ENCODE measurements at places on chromosomes 5 and 9.

- DNase-seq: no peak
Observed at GRCh38 chr5:74123929-74124328, 497.9 kb downstream of the ARHGEF28 start.

DNA sequence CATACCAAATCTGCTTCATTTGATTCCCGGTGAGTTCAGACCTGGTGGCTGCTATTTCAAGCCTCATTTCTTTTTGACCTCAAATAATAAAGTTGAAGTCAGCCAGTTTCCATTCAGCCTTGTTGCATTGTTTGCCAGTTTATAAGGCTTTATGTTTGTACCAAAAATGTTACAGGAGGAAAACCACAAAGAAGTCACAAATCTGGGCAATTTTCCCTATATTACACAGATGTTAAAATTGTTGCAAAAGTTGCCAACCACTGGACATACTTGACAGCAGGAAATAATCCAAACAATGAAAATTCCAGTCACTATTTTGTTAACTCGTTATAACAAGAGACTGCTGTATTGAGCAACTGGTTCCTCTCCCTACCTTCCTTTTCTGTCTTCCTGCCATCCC lies 1325.0 kb upstream of the DMAC1 start:
- no peak for DNase-seq

DNA sequence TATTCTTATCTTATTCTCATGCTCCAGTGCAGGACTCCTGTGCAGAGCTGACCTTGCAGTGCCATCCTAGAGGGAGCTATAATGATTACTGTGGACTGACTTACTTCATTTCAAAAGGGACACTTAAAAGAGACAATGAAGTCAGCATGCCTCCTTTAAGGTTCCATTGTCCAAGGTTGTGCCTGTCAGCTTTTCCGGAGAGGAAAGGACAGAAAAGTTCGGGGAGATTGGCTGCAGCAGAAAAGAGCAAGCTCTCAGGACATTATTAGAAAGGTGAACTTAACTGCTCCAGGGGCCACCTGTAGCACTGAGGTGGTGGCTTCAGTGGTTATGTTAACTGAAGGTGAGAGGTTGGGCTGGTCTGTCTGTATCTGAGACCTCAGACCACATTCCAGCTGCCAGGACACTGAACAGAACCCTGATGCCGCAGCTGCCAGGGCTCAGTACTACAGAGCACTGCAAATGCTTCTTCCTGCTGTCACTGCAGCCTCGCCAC lies 112.9 kb downstream of the ST8SIA4 start:
- peak; percentile 29 for DNase-seq

- no peak for DNase-seq
Observed at GRCh38 chr5:139880416-139881142, 85.0 kb downstream of the PSD2 start.

- DNase-seq: no peak
Observed at GRCh38 chr9:137833721-137834613, 43.6 kb upstream of the CACNA1B start.

DNA sequence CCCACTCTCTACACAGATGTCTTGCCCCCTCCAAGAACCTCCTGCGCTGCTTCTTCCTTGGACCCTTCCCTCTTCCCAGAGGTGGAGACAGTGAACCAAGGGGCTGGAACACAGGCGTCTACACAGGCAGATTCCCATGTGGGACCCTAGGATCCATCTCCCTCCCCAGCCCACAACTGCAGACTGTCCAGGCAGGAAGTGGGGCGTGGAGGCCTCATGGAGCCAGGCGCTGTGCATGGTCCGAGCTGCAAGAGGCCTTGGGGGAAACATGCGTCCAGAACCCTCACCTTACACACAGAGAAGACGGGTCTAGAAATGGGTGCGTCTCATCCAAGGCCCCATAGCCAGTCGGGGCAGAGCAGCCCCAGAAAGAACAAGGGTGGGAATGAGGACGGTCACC lies 117.5 kb downstream of the VAV2 start:
- no peak for DNase-seq

GRCh38 chr9:4346131-4346530 lies 46.3 kb upstream of the GLIS3 start:
- DNase-seq: no peak

DNA sequence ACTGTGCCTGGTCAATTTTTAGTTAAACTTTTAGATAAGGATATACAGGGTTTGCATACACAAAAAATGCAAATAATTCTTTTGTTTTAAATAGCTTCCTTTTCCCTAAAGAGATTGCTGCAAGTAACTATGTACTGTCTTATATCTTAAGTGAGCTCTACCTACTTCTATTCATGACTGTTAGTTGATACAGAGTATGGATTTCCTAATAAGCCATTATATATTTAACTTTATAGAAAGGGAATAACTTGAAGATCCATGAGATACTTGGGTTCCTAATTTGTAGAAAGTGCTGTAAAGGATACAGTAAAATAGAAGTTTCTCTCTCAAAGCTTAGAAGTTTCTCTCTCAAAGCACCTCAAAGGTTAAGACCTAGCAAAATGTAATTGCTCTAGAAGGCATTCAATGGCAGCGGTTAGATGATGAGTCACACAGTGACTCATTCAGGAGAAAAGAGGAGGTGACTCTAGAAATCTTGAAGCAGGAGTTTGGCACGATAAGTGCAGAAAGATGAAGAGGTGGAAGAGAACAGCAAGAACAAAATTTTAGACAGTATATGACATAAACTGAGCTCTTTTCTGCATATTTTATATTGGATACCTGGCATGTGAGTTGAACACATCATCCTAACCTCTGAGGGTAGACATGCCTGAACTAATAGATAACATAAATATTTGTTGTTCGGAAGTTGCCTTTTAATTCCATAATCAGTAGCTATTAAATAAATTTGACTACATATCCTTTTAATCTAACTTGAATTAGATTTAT lies 5.5 kb upstream of the DNAJC21 start:
- DNase-seq: no peak

DNA sequence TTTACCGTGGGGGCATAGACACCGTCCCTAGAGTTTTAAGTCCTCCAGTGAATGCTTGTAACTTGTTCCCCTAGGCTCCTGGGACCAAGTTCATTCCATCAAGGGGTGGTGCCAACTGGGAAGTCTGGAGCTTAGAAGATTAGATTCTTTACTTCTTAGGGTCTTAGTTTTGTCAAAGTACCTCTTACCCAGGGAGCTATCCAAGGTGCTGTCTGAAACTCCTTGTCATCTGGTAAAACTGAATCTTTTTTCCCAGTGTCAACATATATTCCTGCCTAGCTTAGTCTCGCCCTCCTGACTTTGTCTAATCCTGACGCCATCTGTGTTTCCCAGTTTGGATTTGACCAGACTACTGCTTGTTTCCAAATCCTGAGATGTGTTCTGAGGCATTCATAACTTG lies 41.6 kb downstream of the MAMDC2 start:
- no peak for DNase-seq

DNA sequence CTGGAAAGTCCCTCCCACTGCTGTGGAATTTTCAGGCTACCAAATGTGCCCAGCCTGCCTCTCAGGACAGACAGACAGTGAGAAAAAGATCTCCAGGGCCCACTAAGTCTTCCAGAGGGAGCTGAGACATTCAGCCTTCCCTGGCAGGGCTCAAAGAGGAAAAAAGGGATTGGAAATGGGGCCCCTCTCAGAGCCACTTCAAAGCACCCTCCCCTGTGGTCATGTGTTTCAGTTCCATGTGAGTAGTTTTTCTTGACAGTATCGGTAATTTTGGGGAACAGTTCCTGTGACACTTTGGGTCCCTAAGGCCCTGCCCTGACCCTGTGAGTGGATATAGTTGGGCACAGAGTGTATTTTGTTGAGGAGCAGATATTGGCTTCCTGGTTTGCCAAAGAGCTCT lies 25.0 kb downstream of the LARP1 start:
- no peak for DNase-seq

DNA sequence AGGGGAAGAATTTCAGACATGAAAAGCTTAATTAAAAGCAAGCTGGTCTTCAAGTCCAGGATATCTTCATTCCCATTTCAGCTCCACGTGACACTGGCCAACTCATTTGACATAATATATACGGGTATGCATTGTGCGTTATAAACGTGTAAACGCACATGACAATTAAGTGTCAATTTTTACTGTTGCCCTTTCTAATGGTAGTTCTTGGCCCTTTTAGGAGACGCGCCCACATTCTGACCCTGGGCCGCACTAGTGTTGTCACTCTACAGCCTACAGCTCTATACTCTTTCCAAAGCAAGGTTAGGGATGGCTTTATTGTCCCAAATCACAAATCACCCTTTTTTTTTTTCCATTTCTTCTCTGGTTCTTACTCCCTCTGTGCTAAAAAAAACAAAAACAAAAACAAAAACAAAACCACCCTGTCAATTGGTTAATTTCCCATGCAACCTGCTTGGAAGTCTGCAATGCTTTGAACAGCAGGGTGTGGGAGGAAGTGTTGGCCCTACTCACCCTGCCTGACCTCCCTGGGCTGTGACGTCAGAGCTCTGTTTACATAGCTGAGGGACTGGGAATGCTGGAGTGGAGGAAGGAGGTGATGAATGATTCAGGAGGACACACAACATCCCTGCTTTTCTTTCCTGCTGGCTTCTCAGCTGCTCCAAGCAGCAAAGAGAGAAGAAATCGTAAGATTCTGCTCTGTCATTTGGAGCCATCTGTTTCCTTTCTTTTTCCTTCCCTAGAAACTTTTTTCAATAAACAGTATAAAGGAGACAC lies 19.3 kb downstream of the RFK start:
- no peak for DNase-seq

GRCh38 chr9:138052635-138053320 lies 175.2 kb downstream of the CACNA1B start:
- no peak for DNase-seq

- no peak for DNase-seq
Observed at GRCh38 chr9:70428781-70429180, 14.3 kb upstream of the KLF9 start.

DNA sequence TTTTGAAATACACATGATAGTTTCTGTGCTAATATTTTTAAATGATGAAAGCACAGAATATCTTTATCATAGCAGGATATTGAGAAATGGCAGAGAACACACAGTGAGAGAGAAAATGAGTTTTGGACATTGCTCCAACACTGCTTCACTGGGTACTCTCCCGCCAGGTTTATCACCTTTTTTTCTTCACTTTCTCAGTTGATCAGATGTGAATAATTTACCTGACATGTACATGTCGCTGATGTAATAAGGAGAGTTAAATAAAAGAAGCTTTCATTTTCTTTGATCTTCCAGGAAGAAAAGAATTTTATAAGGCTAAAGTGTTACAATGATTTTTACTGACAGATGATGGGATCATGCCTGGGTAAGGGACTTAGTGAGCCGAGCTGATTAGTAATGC lies 134.5 kb downstream of the ALDH1A1 start:
- no peak for DNase-seq

DNA sequence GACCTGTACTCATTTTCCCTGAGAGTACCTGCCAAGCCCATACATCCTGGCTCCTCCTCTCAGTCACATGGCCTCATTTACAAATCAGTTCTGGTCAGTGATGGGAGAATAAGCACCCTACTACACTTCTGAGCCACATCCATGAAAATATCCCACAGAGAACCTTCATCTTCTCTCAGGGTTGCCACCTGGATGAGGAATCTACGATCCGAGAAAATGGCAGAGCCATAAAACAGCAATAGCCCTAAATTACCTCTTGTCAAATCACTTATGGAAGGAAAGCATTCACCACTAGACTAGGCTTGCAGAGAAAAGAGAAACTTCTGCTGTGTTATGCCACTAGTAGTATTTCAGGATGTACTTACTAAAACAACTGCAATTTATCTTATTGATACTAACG lies 324.8 kb downstream of the BNC2 start:
- no peak for DNase-seq

DNA sequence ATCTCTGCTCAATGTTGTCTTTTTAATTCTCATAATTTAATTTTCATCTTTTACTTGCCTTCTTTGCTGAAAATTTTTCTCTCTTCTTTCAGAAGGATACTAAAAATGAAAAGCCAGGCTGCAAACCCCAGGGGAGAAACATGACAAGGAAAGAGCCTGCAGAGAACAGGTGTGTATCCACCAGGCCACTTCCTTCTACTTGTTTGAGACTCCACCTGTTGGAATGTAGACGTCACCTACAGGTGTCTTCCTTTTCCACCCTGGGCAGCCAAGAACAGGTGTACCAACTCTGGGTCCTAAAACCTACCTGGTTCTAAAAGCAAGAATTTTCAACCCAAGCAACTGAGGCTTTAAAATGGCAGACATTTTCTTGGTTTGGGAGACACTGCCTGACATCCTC lies 166.8 kb downstream of the ATP10B start:
- DNase-seq: no peak

DNA sequence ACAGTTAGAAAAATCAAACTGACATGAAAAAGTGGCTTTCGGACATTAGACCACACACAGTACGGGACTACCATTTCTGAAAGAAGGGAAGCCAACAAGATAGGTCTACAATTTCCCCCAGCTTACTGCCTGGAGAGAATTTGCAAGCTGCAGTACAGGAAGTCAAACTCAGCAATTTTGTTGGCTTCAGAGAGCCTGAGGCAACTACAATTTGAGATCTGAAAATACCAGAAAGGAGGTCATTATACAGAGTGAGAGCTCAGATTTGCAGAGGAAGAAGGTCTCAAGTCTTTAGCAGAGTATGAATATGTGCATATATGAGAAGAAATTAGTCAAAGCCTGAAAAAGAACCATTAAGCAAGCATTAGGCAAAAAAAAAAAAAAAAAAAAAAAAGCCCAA lies 83.0 kb downstream of the OXCT1 start:
- DNase-seq: no peak

DNA sequence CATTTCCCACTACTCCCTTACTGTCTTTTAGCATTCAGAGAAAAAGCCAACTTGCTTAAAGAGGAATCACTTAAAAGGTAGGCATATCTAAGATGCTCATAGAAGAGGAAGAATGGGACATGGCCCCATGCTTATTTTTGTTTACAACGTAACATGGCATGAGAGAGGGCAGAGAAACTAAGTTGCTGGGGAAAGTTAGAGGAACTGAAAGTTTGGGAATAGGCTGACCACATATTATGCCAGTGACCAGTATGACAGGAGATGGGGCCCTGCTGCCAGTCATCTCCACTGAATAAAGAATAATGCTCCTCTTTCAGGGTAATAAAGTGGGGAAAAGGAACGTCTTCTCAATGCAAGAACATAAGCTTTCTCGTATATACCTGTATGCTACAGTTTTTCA lies 1.9 kb downstream of the PLPP6 start:
- DNase-seq: no peak

- peak; percentile 60 for DNase-seq
Observed at GRCh38 chr9:126965541-126966428, 51.2 kb downstream of the RALGPS1 start.

- DNase-seq: no peak
Observed at GRCh38 chr5:54756796-54757402, 228.5 kb downstream of the ESM1 start.

DNA sequence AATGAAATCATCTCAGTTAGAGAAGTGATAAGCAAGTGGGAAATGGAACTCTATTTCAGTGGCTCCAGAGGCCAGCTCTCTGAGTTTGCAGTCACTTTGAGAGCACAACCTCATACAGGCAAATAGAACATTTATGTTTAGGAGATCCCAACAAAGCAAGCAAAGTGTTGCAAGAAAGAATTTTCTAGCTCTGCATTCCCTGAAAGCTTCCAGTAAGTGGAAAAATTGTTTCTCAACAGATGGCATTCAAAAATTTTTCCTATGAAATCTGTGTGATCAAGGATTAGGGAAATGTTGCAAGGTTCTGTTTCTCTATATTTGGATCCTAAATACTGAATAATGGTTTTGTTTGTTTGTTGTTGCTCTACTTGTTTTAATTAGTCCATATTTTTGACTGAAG lies 764.2 kb upstream of the ZNF608 start:
- no peak for DNase-seq

- no peak for DNase-seq
Observed at GRCh38 chr5:53820802-53821171, 260.3 kb downstream of the NDUFS4 start.

Data from H1 (cell line).